ENCODE measurements at places on chromosomes 3 and 15. TPM values are rescaled to one million over a fixed set of nuclear protein-coding genes. Genes with fewer than 3 reads are reported as not detected.

- DNase-seq = no peak
These were observed 55.4 kb downstream of the GRIP2 start for GRCh38 chr3:14484741-14485140.

- DNase-seq = no peak
These were observed 233.2 kb downstream of the FGF12 start for GRCh38 chr3:192494174-192494573.

- DNase-seq = no peak
These were observed 58.4 kb downstream of the PPARG start for GRCh38 chr3:12347301-12347700.

- DNase-seq = no peak
These were observed 1091.9 kb downstream of the NSUN3 start for GRCh38 chr3:95154766-95155165.

The CCDC191 gene
- polyA plus RNA-seq = 0.31 TPM

DNA sequence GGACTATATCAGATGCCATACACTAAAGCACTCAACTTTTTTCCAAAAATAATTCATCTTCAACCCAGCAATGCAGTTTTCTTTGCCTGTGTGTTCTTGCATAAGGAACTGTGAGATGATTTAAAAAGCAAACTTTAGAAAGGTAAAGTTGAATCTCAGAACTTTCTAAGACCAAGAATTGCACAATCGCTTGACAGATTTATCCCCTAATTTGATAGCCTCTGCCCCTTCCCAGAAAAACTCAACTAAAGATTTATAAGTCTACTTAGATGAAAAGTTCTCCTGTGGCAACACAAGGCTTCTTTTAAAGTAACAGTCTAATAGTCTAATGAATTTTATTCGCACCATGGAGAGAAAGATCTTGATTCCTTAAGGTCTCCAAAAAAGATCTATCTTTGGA is 259.3 kb downstream of the MAGI1 start:
- no peak for DNase-seq

DNA sequence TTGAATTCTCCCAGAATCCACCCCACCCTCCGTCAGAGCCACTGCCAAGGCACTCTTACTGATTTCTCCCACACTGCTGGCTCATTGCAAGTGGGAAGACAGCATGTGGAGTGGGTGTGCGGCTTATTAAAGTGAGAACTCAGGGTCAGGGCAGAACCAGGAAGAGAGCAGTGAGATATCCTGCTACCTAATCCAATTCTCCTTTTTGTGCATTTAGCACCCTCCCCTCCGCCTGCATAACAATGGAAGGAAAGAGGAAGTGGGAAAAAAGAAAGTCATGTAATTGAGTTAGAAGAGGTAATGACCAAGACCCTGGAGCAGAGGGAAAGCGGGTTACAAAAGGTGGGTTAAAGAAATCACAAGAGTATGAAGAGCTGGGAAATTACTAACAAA is 27.8 kb upstream of the PIK3CB start:
- DNase-seq = no peak

The ASTE1 gene
- polyA plus RNA-seq = 5.7 TPM

DNA sequence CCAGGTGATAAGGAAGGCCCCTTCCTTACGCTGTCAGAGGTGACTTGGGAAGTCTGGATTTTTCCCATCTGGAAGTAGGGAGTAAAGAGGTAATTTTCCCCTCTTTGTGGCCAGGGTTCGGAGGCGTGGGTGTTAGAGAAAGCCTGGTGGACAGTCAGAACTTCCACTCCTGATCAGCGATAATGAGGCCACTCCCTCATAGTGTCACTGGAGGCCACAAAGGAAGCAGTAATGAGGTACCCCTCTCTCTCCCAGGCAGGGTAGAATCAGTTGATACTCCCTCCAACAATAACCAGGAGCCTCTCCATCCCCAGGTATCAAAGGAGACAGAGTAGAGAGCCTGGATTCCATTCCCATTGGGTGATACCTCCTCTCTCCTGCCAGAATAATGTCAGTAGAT is 30.0 kb downstream of the AP4E1 start:
- DNase-seq = no peak

The IGF2BP2 gene
- polyA plus RNA-seq = 0.67 TPM

DNA sequence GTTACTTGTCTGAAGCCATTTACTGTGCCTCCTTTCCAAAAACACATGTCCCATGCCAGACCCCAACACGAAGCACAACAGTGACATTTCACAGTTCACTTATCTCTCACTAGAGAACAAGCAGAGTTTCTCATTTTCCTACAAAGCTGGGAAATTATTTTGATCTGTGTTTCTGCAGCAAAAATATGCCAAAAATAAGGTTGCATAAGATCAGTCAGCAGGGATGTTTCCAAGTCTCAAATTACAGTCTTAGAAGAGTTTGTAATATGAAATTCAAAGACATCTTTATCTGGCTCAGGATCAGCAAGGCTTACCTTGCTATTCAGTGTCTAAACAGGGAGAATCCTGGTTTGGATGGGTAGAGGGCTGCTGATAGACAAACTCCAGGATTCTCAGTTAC is 75.5 kb downstream of the GJD2 start:
- no peak for DNase-seq

- DNase-seq = no peak
These were observed 558.7 kb upstream of the KCNMB2 start for GRCh38 chr3:177977381-177978158.

- DNase-seq = no peak
These were observed 3.5 kb upstream of the TGM5 start for GRCh38 chr15:43270113-43270665.

- no peak for DNase-seq
These were observed 118.2 kb upstream of the MRPL3 start for GRCh38 chr3:131620977-131621376.

The AMOTL2 gene
- polyA plus RNA-seq = 13.8 TPM

- DNase-seq = no peak
These were observed 109.6 kb upstream of the FXR1 start for GRCh38 chr3:180802837-180803236.

- no peak for DNase-seq
These were observed 432.7 kb upstream of the ARHGEF26 start for GRCh38 chr3:153688301-153689120.

The CFAP91 gene
- polyA plus RNA-seq = 0.48 TPM

DNA sequence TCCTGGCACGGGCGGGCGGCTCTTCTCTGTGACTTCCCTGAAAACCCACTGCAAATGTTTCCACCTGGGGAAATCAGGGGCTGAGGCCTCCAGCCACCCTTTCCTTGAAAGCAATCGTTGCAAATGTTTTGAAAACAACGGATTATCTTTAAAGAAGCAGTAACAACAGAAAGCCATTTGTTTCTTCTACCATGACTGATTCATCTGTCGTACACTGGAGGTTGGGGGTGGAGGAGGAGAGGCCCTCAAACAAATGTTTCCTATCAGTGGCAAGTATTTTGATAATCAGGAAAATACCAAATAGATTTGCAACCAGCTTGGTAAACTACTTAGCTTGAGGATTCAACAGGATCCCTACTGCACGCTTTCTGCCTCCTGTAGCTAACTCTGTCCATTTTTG is 114.9 kb downstream of the PDZRN3 start:
- no peak for DNase-seq

- no peak for DNase-seq
These were observed 1.7 kb downstream of the CFAP44 start for GRCh38 chr3:113439606-113440005.

The STXBP5L gene
- polyA plus RNA-seq = not detected

DNA sequence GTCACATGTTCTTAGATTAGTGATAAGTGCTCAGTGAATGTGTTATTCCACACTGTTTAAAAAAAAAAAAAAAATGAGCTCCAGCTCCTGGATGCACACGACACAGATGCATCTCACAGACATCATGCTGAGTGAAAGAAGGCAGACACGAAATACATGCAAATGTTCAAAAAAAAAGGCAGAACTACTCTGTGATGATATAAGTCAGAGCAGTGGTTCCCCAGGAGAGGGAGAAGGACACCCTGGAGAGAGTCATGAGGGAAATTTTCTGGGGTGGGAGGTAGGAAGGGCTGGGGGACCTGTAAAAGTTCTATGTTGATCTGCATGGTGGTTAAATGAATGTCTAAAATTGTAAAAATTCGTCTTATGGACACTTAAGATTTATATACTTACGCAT is 4.3 kb downstream of the CSRNP1 start:
- no peak for DNase-seq

DNA sequence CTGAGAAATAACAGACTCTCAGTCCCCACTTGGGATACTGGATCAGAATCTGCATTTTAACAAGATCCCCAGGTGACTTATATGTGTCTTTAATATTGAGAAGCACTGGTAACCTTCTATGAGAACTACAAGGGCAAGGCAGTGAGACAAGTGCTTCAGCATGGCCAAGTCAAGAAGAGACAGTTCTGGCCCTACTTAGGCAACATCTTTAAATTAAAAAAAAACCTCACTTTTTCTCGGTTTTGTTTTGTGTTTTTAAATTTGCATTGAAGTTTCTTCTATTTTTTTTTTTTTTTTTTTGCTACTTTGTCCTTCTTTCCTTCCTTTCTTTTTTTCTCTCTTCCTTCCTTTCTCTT is 42.5 kb upstream of the SPTSSB start:
- no peak for DNase-seq

GRCh38 chr3:42729404-42730145 is 27.0 kb upstream of the HHATL start:
- no peak for DNase-seq

The LINGO1 gene
- not detected for polyA plus RNA-seq

DNA sequence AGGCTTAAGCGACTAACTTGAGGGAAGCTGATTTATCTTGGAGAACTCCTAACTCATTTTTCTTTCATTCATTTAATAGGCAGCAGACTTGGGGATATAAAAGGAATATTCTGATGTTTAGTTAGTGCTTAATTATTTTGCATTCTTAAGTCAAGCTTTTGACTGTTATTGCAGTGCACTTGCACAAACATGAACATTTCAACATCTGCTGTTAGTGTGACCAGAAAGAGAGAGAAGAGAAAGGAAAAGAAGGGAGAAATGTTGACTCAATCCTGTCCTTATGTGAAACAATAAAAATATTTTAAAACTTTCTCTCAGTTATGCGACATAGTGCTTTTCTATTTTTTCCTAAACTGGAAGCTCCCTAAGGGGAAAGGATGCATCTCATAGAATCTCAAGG is 507.8 kb downstream of the LPP start:
- DNase-seq = no peak

The XIRP1 gene
- polyA plus RNA-seq = not detected

DNA sequence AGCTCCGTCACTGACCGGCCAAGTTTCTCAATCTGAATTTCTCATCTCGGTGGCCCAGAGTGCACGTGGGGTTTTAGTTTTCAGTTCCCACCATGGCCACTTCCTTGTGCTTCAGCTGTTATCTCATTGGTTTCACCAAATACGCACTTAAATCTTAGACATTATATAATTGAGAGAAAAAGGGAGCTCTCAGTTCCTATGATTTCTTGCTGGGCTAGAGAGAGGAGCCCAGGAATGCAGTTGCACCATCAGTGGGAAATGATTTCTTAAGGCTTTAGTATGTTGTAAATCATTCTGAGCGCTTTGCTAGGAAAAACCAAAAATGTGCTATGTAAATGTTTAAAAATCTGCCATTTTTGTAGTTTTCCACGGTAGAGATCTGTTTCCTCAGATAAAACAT is 53.2 kb downstream of the OXNAD1 start:
- no peak for DNase-seq
